ENCODE measurements at places on chromosomes 5 and 9.

DNA sequence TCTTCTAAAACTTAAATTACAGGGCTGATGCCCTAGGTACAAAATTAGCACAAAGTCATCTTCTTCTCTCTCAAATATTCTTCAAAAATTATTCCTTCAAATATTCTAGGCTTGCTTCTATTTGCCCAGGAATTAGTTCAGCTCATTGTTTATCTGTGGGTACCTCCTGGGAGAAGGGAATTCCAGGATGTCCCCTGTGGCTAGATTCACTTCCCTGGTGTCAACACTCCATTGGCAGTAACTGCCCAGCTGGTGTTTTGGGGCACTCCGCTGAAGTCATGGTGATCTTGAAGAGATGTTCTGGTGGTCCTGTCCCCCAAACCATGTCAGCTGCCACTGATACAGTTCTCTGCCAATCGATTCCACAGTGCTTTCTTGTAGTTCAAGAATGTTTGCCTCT is 26.2 kb upstream of the TGFBR1 start:
- DNase-seq: no peak

- no peak for DNase-seq
Measured at GRCh38 chr5:154165886-154166285, 24.6 kb upstream of the GALNT10 start.

GRCh38 chr5:35228310-35228709 is 2.0 kb downstream of the PRLR start:
- no peak for DNase-seq

DNA sequence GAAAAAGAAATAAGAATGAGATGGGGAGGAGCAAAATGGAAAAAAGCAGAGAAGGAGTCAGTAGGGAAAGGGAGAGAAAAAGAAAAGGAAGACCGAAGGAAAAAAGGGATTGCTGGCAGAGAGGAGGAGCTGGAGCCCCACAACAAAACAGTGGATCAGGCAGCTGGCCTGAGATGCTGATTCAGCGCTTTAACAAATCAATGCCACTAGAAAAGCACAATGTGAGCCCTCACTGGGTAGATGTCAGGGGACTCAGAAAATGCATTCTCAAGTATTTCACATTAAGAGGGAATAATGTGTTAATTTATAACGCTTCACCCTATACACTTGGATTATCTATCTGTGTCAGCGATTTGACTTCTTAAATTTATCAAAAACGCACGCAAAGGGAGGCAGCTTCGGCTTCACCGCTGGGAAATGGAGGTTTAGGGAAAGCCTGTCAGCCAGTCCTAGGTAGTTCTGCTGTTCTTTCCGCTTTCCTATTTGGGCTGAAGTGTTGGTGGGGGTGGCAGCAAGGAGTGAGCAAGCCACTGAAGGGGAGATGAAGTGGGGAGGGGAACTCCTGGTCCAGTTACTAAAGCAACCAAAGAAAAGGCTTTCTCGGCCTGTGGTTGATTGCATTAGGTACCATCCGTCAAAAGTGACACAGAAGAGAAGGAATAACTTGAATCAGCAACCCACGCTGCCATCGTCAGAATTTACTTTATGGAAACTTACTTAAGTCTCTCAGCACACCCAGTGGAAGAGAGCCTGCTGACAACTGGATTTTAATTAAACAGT is 161.6 kb downstream of the BNC2 start:
- no peak for DNase-seq

GRCh38 chr5:42064821-42065220 is 139.7 kb downstream of the FBXO4 start:
- no peak for DNase-seq

DNA sequence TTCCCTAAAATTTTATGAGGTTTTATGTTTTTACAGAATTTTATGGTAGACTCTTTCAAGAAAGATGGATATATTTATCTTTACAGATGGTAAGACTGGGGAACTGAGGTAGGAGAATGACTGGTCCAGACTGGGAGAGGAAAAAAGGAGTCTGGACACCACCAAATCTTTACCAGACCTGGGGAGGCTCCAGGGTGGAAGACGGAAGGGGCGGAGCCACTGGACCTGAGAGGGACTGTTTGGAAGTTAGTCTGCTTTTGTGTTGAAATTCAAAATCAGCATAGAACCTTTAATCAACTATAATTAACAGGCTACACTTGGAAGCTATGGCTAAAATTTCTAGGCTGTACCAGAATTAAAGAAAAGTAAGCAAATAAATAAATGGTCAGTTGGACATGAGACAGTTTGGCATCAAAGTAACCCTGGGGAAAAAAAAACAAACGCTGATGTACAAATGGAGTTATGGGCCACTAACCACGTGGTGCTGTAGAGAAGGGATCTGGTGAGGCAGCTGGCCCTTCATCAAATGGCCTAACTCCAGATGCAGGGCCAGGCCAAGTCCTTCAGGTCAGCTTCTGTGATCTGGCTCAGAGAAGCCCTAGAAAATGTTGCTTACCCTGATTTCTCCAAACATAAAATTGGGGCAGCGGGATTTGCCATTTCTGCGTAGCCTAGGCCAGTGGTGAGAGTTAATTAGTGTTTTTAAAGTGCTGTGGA is 155.1 kb downstream of the ARSB start:
- no peak for DNase-seq

- DNase-seq: no peak
Measured at GRCh38 chr9:124381170-124381945, 33.9 kb downstream of the PSMB7 start.

DNA sequence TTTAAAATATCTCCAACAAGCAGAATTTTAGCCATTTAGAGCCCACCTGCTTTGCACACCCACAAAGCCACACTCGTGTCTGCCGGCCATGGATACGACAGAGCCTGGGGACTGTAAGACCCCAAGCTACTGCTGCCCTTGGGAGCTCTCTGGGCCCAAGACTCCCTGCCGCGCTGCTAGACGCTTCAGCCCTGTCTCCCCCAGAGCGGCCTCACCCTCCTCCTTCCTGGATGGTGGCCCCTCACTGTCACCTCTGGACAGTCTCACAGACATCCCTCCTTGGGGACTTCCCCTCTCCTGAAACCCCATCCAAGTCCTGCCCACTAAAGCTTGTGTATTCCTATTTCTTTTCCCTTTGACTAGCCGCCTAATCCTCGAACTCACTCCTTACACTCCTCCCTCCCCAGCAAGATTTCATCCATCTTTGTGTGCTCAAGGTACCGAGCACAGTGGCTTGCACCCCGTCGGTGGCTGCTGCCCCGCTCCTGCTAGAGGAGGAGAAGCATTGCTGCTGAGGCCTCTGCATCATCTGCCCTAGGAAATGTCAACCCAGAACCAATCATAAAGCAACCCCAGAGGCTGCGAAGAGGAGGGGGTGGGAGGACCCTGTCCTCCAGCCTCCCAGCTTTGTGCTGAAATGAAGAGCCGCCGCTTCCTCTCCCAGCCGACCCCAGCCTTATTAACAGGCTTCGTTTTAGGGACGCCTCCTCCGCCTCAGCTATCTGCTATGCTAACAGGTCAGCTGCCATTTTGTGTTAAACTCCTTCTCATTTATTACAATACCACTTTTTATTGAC is 71.2 kb downstream of the CFAP77 start:
- DNase-seq: no peak

GRCh38 chr5:92552206-92553160 is 1028.5 kb downstream of the NR2F1-AS1 start:
- DNase-seq: peak; percentile 94

DNA sequence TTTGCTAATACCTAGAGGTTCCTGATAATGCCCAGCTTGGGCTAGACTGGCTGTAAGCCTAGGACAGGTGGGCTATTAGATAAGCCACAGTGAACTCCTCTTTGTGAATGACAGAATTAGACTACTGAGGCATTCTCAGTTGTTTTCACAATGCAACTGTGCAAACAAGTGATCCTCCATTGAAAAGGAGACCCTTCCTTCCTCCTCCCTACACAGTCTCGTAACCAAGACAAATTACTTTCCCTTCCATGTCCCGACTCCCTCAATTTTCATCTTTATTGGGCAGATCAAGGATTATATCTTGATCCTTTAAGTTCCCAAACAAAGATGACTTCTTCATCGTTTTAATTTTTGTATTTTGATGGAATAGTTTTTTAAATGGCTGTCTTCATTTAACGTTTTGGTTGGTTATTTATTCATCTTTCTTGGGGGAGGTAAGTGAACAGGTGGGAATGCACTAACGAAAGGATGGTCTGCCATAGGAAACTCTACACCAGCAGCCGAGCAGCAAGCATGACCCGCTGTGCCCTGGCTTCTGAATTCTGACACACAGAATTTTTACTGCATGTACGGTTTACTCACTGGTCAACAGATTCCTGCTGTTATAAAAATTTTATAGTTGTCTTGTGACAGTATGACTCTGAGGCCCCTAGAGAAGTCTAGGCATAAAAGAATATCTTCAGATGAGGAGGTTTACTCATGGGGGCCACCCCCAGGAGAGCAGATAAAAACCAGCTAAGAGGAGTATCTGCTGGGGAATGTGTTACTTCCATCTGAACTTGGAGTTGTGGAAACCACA is 137.5 kb upstream of the TUT7 start:
- DNase-seq: no peak

DNA sequence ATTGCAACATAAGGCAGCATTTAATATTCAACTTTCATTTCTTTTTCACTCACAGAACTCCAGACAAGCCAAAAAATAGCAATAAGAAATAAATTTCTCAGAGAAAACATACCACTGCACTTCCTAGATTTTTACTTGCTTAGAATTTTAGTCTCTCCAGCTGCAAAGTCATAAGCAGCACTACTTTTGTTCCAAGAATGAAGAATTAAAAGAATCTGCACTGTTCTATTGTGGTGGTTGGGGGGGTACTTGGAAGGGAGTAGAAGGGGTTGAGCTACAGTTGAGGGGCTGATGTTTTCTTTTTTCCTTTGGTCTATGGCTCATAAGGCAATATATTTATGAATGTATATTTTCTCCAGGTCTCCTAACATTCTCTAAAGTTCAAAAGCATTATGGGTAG is 144.5 kb downstream of the KIAA0825 start:
- no peak for DNase-seq

GRCh38 chr5:149406203-149406978 is 27.3 kb upstream of the IL17B start:
- no peak for DNase-seq

- no peak for DNase-seq
Measured at GRCh38 chr9:114059047-114059803, 18.9 kb downstream of the AMBP start.

DNA sequence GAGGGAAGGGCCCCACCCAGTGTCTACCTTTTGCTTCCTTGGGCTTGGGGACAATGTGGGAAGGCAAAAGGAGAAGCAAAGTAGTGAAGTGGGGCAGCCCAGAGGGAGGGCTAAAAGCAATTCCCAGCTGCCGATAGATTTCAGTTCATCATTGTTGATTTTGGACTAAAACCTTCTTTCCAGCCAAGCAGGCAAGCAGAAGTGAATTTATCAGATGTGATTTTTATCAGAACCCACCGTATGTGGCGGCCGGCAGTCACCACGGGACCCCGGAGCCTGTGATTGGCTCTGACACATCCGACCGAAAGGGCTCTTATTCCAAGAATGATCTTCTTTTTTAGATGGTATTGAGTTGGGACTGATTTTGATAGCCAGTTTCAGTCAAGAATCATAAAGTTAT is 559.9 kb downstream of the PSAT1 start:
- DNase-seq: no peak

DNA sequence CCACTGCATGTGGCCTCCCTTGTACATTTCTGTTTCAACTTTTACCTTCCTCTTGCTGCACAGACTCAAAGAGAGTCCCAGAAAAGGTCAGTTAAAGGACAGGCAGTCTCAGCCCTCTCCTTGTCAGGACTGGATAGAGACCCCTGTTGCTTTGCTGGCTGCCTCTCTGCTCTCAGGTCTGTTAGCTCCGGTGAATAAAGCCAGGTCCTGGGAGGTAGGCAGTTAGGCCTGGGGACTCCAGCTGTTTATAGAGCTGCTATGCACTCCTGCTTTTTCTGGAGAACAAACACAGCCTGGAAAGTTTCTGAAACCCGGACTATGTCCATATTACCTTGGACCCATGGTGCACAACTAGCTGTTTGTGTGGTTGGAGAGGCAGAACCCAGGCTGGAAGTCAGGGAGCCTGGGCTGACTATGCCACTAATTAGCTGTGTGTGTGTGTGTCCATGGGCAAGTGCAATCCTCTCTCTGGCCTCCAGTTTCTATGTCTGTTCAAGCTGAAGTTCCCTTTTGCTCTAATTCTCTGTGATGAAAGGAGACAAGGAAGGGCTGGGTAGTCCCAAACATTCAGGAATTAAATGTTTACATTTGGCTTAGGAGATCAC is 42.9 kb downstream of the GLRA1 start:
- DNase-seq: no peak

GRCh38 chr5:30539004-30539634 is 654.4 kb upstream of the CDH6 start:
- no peak for DNase-seq

- DNase-seq: no peak
Measured at GRCh38 chr5:16880547-16880946, 55.5 kb downstream of the MYO10 start.

DNA sequence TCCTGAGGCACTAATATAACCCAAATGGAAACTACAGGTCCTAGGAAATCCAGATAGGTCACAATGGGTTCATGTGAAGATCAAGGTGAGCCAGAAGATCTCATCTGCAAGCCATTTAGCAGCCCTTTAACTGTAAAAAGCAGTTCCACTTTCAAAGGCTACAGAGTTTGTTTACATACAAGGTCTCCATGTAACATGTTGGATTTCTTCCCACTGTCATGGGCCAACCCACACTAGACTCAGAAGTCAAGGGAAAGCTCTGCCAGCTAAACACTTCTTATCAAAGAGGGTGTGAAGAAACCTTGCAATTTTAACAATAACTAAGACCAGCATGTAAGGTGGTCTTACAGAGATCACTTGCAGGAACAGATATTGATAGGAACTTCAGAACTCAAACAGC is 3.8 kb upstream of the CTNNAL1 start:
- DNase-seq: no peak

- no peak for DNase-seq
Measured at GRCh38 chr5:68339921-68340321, 124.4 kb downstream of the PIK3R1 start.

DNA sequence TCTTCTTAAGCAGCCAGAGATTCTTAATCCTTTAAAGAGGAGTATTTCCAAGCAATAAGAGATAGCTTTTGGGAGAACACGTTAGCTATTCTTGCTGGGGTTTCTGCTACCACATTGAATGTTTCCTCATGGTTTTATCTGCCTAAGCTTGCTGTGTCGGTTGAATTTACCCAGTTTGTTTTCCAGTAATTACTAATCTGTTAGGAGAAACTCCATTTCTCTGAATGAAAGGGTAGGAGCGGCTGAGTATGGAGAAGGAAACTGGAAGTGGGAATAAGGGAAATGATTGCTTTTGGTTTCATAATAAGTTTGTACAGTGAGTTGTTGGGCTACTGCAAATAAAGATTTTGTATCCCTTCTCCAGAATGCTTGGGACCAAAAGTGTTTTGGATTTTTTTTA is 1.2 kb downstream of the JAK2 start:
- DNase-seq: no peak

Measured in Panc1 (cell line).